ENCODE measurements at places on chromosomes 16 and 17. TPM values are rescaled to one million over a fixed set of nuclear protein-coding genes. Genes with fewer than 3 reads are reported as not detected.
A peak's percentile ranks its signal among the peaks of the same experiment; 100 is the strongest.

DNA sequence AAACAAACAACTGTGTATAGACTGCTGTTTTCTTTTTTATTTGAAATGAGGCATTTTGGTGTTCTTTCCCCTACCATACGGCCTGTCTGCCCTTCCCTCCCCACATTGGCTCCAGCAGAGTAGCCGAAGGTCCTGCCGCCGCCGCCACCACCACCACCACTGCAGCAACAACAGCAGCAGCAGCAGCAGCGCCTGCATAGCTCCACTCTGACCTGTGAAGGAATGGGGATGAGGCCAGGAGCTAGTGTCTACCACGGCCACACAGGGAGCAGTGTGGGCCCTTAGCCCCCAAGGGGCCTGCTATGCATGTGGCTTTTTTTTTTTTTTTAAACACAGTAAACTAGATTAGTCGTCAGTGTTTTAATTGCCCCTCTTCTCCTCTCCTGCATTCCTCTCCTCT lies 5.6 kb upstream of the CDK5R1 start:
- DNase-seq, result no peak

DNA sequence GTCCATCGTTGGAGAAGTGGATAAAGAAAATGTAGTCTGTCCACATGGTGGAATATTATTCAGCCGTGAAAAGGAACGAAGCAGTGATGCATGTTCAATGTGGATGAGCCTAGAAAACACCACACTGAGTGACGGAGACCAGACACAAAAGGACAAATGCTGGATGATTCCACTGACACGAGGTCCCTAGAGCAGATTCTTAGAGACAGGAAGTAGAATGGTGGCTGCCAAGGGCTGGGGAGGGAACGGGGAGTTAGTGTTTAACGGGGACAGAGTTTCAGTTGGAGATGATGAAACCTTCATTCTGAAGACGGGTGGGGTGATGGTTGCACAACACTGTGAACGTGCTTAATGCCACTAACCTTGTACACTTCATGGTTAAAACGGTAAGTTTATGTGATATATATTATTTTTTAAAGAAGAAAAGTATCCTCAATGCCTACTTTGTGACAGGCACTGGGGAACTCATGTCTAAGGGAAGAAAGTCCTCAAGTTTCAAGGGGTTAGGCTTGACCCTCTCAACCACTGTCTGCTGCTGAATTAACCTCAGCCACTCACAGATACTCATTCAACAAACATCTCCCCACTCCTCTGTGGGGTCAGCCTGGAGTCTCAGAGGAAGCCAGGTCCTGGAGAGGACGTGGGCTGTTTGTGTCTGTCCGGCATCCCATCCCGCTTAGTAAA lies 17.6 kb downstream of the C16orf74 start:
- DNase-seq, result no peak

DNA sequence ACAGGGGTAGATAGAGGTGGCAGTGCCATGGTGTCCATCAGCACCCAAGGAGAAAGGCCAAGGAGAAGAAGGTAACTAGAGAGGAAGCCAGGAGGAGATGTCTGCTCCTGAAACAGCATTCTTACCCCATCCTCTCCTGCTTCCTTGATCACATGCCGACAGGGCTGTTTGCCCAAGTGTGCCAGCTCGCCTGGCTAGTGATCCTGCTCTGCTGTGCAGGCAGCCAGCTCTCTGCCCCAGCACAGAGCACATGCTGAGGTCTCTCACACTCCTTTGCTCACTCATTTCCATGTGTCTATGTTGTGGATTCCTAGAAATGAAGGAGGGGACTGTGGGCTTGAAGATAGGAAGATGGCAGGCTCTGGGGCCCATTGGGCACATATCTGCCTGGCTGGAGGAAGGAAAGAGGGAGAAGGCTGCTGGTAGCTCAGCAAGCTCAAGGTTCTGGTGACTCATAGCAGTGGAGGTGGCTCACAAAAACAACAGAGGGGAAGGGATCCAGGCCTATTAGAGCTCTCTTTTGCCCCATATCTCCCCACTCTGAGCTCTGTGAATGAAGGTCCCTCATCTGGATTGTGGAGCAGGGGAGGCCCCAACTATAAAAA lies 54.3 kb downstream of the NEUROD2 start:
- DNase-seq, result no peak

- no peak for DNase-seq
Observed at GRCh38 chr16:27462200-27462845, 60.3 kb downstream of the IL21R start.

DNA sequence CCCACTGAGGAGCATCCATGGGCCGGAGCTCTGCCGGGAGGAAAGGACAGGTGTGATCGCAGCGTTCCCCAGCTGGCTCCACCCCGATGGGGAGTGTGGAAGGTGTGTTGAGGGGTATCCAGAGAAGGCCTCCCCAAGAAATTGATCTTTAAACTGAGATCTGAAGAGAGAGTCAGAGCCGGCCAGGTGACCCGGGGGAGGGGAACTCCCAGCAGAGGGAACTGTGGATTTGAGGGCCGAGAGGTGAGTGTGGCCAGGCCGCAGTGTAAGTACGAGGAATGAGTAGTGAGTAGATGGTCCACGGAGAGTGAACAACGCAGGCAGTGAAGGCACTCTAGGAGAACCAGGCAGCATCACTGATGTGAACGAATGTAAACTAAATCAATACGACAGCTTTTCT lies 80.2 kb downstream of the RPTOR start:
- DNase-seq, result no peak

GRCh38 chr17:12739500-12739899 lies 49.8 kb upstream of the ARHGAP44 start:
- no peak for DNase-seq

DNA sequence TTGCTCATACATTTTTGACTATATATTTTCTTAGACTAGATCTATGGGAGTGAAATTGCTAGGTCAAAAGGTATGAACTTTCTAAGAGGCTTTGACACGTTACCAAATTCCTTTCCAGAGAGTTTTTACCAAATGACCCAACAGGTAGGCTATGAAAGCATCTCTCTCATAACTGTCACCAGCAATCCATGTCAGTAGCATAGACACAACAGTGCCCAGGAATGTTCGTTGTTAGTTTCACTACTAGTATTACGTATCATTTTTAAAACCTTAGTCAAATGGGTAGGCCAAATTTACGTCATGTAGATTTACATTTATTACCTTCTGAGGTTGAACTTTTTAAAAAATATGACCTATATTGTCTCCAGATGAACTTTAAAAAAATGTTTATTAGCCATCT lies 66.8 kb downstream of the MARCHF10 start:
- DNase-seq, result no peak

GRCh38 chr16:67104061-67104460 lies 5.7 kb upstream of the PHAF1 start:
- DNase-seq, result no peak

DNA sequence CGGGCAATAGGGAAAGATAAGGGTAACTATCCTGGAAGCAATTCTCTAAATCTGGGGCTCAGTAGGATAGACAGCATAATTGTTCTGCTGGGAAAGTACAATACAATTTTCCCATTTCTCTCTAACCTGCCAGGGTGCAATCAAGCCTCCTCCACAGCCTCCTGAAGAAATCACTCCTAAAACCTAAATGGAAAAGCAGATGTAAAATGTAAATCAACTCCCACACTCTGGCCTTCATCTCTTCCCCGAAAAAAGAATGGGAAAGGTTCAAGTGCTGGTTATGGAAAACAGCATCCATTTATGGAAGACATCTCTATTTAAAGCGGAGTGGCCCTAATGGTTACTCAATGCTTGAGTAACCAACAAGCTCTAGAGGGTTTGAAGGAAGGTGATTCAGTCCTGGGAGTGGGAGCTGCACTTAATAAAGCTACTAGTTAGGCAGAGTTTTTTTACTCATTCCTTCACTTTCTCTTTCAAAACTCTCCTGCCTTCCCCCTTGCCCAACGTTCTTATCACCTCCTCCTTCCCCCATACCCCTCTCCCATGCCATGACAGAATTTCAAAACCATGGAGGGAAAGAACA lies 5.1 kb downstream of the MMD start:
- DNase-seq, result no peak

DNA sequence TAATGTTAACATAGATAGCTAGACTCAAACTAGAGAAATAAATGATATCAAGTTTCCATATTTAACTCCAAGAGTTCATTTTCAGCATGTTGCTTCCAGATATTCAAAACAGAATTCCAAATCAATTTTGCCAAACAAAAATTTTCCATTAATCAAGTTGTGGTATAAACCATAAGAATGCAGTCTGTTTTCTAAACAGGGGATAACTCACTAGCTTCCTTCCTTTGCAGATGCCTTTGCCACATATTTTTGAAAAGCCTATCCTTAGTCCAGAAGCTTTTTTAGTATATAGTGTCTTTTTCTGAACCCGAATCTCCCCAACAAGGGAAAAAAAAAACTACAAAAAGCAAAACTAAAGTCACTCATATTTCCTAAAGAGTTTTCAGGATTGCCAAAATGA lies 61.5 kb downstream of the HELZ start:
- DNase-seq, result no peak

GRCh38 chr16:23836404-23837311 lies 875 bp downstream of the PRKCB start:
- DNase-seq, result peak; percentile 79

DNA sequence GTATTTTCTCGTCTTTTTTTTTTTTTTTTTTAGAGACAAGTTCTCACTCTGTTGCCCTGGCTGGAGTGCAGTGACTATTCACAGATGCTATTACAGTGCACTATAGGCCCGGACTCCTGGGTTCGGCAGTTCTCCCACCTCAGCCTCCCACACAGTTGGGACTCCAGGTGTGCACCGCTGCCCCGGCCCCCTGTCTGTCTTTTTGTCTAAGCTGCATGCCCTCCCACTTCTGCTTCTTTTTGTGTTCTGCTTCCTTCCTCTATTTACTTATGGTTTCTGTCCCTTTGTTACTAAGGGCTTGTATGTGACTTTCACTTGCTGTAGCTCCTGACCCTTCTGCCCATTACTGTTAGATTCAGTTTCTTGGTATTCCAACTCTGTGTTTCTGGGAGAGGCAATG lies 20.5 kb downstream of the SLC7A6 start:
- DNase-seq, result no peak

DNA sequence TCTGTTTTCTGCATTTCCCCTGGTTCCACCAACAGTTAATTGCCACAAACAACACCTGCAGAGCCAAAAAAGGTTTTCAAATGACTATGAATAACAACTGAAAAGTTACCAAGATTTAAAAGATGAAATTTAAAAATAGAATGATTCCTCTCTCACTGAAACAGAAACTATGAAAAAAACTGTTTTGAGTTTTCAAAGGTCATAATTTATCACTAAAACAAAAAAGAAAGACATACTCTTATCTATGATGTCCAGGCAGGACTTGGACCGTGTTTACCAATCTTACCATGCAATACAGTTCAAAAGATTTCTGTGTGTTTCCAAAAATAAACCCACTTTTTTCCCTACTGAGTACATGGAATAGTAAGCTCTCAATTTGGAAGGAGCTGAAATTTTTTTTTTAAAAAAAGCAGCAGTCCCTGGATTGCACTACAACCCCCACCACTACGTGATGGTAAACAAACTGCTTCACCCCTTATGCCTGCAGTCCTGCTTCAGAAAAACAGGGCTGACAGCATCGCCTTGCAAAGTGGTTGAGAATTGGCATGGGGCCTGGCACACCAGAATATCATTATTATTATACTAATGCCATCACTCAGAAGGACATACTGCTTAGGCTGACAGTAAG lies 8.5 kb downstream of the TXNDC11 start:
- no peak for DNase-seq

DNA sequence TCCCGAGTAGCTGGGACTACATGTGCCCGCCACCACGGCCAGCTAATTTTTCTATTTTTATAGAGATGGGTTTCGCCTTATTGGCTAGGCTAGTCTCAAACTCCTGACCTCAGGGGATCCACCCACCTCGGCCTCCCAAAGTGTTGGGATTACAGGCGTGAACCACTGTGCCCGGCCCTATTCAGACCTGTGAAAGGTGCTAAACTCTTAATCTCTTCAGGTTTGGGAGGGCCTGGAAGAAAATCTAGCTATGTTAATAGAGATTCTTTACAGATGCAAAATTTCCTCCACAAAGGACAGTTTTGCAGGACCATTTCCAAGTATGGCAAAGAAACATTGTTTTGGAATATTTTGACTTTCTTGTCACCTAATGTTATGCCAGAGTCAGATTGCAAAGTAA lies 3.1 kb upstream of the PLA2G15 start:
- DNase-seq, result no peak

GRCh38 chr16:69396187-69397061 lies 10.6 kb upstream of the TERF2 start:
- DNase-seq, result peak; percentile 81

DNA sequence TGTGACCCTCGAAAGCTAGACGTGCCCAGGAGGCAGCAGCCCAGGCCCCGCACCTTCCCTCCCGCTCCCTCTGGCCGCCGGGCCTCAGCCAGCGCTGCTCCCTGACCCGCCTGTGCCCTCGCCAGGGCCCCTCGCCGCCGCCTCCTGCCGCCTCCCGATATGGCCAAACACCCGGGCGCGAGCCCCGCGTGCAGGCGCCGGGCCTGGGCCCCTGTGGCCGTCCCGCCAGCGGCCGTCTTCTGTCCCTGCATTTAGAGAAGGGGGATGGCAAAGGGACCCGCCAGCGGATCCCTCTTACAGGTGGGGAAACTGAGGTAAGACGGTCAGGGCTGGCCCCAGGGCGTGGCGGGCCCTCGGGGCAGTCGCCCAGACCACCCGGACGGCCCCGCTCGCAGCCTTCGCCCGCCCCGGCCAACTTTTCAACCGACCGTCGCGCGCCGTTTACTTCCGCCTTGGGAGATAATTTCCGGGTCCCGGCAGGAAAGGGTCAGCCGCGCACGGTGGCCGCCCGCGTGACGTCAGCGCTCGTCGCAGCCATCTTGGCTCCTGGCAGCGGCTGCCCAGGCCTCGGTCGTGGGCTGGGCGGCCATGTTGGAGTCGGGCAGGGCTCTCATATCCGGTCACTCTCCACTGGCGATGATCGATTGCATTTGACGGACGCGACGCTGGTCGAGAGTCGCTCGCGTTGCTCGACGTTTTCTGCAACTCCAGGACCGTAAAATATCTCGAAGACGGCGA lies 7.0 kb upstream of the GNG13 start:
- peak; percentile 95 for DNase-seq

GRCh38 chr17:51479303-51479702 lies 219.0 kb downstream of the UTP18 start:
- DNase-seq, result no peak

GRCh38 chr16:75420987-75421819 lies 12.1 kb downstream of the CFDP1 start:
- DNase-seq, result peak; percentile 46

GRCh38 chr17:65850486-65850885 lies 289.0 kb upstream of the AXIN2 start:
- peak; percentile 46 for DNase-seq

- no peak for DNase-seq
Observed at GRCh38 chr16:27641260-27641659, 91.3 kb downstream of the KATNIP start.

RNF222 gene
- total RNA-seq, result 0.20 TPM

MYOCD gene
- total RNA-seq, result not detected

TBC1D3C gene
- not detected for total RNA-seq

CLEC3A gene
- total RNA-seq, result not detected

SMIM22 gene
- not detected for total RNA-seq

PLLP gene
- total RNA-seq, result not detected

ASGR1 gene
- total RNA-seq, result 0.38 TPM

SCPEP1 gene
- total RNA-seq, result 47.6 TPM

TPPP3 gene
- not detected for total RNA-seq
